Right hindlimb (tissue), 1 donor: ENCODE measurements at places on chromosomes 16 and 17.

GRCh38 chr16:87212026-87212425 is 105.2 kb downstream of the C16orf95 start:
- no peak for DNase-seq

GRCh38 chr17:65867014-65867413 is 305.6 kb upstream of the AXIN2 start:
- DNase-seq, result no peak

- no peak for DNase-seq
Measured at GRCh38 chr16:25078386-25078978, 33.1 kb upstream of the LCMT1 start.

GRCh38 chr17:60065136-60065535 is 13.6 kb downstream of the HEATR6 start:
- DNase-seq, result no peak

DNA sequence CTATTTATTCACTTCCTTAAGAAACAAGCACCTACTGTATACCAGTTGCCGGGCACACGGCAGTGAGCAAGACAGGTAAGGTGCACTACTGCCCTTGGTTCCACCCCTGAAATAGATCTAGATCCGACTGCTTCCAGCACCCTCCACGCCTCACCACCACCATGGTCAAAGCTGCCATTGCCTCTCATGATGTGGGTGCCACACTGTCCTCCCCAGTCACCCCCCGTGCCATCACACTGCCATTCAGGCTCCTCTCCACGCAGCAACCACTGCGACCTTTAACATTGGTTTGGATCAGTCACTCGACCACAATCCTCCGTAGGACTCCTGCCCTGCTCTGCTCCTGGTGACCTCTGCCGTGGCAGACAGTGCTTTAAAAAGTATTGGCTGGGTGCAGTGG is 226.8 kb downstream of the CPPED1 start:
- DNase-seq, result no peak

GRCh38 chr16:61834082-61834481 is 202.2 kb downstream of the CDH8 start:
- DNase-seq, result no peak
